ENCODE measurements at places on chromosomes 13 and 19.

DNA sequence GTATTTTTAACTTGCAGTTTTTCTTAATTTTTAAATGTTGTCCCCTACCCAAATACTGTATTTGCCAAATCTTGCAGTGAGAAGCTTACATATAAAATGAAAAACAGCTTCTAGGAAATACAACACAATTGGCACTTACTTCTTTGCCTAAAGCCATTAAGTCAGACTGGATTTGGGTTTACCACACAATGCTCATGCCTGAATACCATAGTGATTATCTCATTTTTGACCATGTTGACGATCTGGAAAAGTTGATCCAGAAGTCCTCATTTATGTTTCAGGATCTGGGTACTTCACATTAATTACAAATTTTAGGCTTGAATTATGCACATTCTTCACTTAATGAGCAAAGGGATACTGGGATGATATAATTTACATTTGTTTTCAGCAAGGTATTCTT, 2.4 kb downstream of the RNF6 start:
- DNase-seq: no peak

DNA sequence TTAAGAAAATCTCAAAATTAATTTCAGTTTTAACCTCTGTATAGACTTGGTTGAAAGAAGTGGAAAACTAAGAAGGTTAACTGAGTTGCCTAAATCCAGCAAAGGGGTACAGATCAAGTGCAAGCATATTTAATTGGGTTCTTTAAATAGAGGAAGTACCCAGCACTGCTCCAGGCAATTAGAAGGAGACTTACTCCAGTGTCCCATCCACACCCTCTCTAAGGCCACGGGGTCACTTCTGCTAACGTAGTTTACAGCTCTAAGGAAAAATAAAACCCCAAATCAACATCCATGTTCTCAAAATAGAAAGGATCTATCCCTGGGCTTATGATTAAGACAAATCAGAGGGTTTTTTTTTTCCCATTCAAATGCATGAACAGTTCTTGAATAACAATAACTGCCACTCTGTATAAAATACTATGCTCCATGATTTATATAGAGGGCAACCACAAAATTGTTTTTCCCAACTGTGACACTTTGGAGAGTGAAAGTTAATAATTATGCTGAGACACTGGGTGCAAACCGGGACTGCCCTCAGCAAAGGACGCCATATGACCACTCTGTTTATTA, 4.6 kb downstream of the FRY start:
- no peak for DNase-seq

- DNase-seq: no peak
These were observed 35.7 kb upstream of the FAM216B start for GRCh38 chr13:42745655-42746054.

DNA sequence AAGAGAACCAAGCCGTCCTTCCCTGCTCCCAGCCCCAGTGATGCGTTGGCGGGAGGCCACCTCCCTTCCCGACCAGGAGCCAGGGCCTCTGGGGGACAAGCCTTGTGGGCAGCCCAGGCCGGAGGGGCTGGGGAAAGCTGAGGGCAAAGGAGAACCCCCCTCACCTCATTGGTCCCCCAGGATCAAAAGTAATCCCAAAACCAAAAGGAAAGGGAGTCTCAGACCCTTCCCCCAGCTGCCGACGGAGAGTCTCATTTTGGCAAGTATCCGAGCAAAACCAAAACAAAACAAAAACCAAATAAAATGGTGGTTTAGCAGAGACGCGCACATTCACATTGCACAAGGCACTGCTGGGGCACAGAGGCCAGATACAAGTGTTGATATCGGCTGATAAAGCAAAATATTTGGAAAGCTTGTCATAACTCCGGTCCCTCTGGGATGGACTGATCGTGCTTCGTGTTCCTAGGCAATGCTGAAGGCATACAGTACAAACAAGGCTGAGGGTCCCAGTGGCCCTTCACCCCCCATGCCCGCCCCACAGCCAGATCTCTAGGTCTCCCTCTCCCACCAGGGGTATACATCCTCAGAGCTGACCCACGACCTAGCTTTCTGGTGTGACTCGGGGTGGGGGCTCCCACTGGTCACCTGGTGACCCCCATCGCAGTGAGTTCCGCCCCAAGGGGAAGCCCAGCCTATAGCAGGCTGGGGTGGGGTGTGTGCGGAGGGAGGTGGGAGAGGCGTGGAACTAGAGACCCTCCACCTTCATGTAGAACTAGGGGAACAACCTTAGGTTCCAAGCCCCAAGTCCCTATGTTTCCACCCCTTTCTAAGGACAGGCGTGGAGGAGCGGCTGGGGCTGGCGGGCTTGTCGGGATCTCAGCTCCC, 2.1 kb downstream of the CEBPA start:
- DNase-seq: no peak

GRCh38 chr19:58392945-58393724, 2.3 kb upstream of the RNF225 start:
- no peak for DNase-seq

GRCh38 chr13:74027161-74027779, 106.9 kb downstream of the KLF12 start:
- no peak for DNase-seq

DNA sequence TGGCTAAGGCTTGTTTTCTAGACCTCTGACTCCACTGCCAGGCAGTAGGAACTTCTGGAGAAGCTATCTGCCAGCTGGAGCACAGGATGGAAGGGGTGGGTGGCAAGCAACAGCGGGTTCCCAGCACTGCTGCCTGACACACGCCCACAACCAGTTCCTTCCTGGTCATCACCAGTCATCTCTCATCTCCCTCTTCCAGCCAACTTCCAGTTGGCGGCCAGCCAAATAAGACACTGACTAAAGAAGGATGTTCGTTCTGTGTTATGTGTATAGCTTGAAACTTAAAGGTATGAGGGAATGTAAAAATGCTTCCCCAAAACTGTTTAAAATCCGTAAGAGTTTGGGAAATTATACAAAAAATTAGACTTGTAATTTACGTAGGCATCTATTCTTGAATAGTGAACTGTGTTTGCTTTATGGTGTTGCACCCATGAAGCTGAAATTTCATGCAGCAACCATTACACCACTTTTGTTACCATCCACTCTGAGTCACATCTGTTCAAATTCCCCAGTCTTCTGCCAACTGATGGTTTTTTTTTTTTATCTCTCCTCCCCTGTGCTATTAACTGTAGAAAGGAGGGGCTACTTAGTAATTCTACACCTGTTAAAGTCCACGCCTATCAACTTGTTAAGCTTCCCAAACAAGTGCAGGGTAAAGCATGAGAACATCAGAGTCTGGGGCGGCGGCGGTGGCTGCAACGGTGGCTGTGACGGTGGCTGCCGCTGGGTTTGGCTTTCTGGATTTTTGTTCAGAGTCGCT, 86.2 kb upstream of the FRY start:
- DNase-seq: no peak

DNA sequence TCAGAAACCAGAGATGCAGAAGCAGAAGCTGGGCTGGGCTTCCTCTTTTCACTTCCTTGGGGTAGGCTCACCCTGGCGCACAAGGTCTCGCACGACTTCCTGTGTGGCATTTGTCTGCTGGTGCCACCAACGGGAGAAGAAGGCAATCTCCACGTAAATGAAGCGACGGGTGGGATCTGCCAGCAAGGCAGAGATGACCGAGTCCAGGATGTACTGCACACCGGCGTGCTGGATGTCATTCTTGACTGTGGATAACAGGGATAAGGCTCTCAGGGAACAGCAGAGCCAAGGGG, 1.3 kb downstream of the MAN2B1 start:
- DNase-seq: no peak

- no peak for DNase-seq
These were observed 161.7 kb downstream of the KLF12 start for GRCh38 chr13:73972545-73972944.

GRCh38 chr13:90105276-90105675, 1242.2 kb upstream of the MIR17HG start:
- no peak for DNase-seq

DNA sequence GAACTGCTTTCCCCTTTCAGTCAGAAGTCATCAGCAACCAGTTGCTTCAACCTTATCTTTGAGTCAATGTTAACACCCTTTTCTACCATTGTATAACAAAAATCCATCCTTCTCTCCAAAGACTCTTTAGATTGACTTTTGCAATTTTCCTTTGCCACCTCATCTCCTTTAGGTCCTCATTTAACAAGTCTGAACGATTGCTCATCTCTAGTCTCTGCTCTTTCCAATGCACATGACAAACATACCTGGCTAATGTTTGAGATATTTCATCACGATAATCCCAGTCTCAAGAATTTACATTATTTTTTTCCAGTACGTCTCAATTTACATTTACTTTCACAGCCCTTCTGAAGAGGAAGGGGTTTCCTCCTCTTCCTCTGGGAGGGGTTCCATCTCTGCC, 127.5 kb downstream of the KLF12 start:
- no peak for DNase-seq

DNA sequence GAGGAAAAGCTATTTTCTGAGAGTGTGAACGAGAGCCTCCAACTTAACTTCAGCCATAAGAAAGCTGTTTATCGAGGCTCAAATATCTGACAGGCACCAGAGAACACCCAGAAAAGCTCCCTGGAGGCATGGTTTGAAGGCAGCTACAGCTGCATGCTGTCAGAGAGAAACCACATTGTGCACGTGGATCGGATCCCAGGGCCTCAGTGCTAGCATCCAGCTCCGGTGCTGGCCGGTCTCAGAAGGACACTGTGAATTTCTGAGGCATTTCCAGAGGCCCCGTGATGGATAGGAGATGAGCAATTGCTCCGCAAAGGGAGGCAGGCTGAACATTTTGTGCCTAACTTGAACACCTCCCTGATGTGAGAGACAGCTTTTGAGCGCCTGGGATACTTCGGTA, 315.7 kb downstream of the FGF9 start:
- DNase-seq: no peak

Measured in activated gamma-delta T cell treated with anti-CD3 and anti-CD28 coated beads, Interleukin-2, amount 50 U/mL, for 16 hours (primary cell).